Activated naive CD4-positive, alpha-beta T cell treated with anti-CD3 and anti-CD28 coated beads, Interleukin-2, amount 50 U/mL, for 16 hours (primary cell): ENCODE measurements at places on chromosomes 3 and 15.

DNA sequence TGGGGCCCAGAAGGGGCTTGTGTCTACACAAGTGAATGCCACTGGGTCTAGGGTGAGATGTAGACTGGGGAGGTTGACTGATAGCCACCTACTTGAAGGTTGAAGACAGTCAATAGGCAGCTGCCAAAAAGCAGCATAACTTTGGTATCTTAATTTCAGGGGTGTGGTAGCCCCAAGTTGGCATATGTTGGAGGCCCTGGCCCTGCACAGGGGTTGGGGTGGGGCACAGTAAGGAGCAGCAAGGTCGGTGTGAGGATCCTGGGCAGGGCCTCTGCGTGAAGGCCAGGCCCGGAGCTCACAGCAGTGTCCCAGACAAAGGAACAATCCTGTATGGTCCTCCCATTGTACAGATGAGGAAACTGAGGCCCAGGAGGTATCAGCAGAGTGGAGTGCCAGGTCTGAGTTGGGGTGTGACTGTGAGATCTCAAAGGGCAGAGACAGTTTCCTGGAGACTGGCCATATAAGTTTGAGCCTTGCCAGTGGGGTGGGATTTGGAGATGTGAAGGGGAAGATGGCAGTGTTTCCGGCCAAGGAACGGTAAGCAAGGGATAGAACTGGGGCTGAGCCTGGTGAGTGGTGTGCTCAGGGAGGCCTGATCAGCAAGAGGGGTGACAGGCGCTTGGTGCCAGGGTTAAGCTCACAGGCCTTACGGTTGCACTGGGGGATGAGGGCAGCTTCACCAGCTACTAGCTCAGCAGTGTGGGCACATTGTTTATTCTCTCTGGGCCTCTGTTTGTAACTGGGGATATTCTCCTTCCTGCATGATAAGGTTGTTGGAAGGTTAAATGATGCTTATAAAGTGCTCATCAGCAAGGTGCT lies 1.7 kb downstream of the KLHL40 start:
- peak; percentile 2 for DNase-seq

DNA sequence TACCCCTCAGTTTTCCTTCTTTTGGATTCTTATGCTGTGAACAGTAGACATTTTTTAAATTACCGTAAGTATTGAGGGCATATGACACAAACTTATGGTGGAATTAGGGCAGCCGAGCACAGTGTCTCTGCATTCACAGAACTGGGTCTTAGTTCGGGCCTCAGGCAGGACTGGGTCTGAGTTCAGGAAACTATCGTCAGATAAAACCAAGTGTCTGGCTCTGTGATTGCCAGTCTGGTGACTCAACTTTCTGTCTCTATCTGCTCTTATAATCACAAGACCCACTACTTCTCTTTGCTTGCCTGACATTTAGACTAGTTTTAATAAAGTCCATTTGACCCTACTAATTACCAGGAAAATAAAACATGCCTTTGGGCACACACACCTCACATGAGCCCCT lies 146.2 kb downstream of the LMLN start:
- no peak for DNase-seq

GRCh38 chr3:114418107-114418506 lies 124.3 kb downstream of the TIGIT start:
- no peak for DNase-seq

- no peak for DNase-seq
Observed at GRCh38 chr3:185822221-185823000, 2.4 kb downstream of the IGF2BP2 start.

GRCh38 chr3:28022916-28023315 lies 218.5 kb upstream of the CMC1 start:
- no peak for DNase-seq

- no peak for DNase-seq
Observed at GRCh38 chr15:70617076-70617910, 146.1 kb downstream of the UACA start.

GRCh38 chr3:14222457-14222856 lies 43.8 kb downstream of the LSM3 start:
- DNase-seq = no peak
